Stimulated activated CD8-positive, alpha-beta memory T cell treated with anti-CD3 and anti-CD28 coated beads, Interleukin-4, amount 100 ng/mL, for 1 hour (primary cell): ENCODE measurements at places on chromosomes 5 and 9.

- no peak for DNase-seq
Measured at GRCh38 chr9:98164912-98165311, 27.5 kb downstream of the CORO2A start.

- no peak for DNase-seq
Measured at GRCh38 chr5:2532809-2533208, 218.7 kb downstream of the IRX2 start.

- DNase-seq = no peak
Measured at GRCh38 chr5:96933764-96934707, 1.8 kb upstream of the LNPEP start.

DNA sequence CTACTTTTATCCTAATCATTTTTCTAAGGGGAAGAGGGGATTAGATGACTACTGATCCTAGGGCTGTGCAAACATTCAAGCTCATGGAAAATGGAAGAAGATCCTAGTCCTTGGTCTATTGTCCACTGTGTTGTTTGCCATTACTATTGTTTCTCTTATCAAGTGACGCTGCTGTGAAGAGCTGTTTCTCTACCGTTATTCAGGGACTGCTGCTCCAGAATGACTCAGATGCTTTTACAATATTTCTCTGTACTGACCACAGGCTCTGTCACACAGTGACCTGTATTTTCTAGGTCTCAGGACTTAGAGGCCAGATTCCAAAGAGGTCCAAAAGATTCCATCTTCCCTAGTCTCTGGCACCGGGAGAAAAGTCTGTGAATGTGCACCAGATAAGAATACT is 159.5 kb upstream of the CHD1 start:
- no peak for DNase-seq

DNA sequence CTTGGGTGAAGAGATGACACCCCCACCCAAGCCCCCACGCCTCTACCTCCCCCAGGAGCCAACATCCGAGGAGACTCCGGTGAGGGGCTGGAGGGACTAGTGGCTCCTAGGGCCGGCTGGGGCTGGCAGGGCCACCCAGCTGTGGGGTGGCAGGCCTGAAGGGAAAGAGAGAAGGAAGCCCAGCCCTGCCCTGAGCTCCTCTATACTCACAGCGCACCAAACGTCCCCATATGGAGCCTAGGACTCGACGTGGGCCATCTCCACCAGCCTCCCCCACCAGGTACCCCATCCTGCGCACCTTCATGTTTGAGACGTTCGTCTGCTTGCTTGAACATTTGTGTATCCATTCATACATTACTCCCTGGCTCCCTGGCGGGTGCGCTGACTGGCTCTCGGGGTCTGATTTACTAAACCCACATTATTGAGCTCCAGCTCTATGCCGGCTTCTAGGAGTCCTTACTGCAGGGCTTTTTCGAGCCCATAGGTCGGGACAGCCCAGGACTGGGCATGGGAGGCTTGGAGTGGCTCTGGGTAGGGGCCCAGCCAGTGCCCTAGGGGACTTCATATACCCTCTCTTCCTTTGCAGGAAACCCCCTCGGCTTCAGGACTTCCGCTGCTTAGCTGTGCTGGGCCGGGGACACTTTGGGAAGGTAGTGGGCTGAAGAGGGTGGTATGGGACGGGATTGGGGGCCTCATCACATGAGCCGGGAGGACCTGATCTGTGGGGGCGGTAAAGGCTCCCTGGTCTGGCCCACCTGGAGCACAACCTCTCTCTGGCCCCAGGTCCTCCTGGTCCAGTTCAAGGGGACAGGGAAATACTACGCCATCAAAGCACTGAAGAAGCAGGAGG is 9.1 kb downstream of the ZDHHC12 start:
- no peak for DNase-seq

GRCh38 chr9:34898846-34899245 is 59.2 kb upstream of the PHF24 start:
- no peak for DNase-seq

DNA sequence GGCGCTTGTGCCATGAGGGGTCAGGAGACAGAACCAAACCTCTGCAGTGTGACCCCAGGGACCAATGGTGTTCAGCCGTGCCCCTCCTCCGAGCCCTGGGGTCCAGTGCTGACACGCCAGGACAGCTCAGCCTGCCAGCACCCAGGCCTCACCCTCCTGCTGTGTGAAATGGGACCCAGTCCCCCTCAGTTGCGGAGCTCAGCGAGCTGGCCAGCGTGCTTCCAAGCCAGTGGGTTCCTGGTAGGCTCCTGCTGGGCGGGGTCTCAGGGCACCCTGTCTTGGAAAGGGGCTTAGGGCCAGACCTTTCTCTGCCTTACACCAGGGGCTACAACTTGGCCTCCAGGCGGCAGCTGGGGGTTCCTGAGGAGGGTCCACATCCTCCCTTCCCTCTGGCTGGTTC is 4.4 kb downstream of the RNF44 start:
- DNase-seq = no peak

DNA sequence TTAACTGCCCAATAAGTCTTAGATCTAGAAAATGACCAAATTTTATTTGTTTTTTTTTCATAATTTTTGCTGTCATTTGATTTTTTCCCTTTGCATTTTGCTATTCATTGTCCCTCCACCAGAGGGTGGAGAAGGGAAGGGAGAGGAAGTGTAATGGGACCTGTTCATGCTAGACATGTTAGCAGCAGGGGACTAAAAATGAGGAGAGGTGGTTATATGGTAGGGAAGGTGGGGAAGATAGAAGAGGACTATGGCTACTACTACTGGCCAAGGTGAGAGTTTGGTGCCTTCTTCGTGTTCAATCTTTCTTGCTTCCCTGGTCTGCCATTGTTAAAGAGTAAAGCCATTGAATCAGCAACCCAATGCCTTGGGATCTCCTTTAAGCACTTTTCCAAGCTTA is 6.4 kb downstream of the GRIA1 start:
- no peak for DNase-seq

- DNase-seq = no peak
Measured at GRCh38 chr9:27278374-27278773, 18.6 kb downstream of the EQTN start.

DNA sequence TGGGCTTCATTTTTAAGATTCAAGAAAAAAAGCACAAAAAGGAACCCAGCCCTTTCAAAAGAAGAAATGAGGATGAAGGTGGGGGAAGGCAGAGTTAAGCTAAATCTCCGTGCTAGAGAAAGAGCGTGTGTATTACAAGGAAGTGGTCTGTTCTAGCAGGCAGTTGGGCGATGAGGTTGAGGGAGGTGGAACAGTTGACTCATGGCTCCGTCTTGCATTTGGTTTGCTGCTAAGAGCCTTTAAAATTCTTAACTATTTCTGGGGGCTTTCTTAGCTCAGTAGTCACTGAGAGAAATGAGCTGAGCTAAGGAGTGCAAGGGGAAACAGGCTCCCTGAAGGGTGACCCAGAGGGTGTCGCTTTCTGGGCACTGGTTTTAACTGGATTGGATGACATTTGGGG is 117.4 kb downstream of the GCNT1 start:
- DNase-seq = peak; percentile 41

GRCh38 chr9:93598647-93599241 is 22.4 kb downstream of the PHF2 start:
- no peak for DNase-seq

GRCh38 chr9:503326-503725 is 288.7 kb downstream of the DOCK8 start:
- no peak for DNase-seq

GRCh38 chr9:34648673-34649072 is 2.2 kb downstream of the GALT start:
- no peak for DNase-seq

DNA sequence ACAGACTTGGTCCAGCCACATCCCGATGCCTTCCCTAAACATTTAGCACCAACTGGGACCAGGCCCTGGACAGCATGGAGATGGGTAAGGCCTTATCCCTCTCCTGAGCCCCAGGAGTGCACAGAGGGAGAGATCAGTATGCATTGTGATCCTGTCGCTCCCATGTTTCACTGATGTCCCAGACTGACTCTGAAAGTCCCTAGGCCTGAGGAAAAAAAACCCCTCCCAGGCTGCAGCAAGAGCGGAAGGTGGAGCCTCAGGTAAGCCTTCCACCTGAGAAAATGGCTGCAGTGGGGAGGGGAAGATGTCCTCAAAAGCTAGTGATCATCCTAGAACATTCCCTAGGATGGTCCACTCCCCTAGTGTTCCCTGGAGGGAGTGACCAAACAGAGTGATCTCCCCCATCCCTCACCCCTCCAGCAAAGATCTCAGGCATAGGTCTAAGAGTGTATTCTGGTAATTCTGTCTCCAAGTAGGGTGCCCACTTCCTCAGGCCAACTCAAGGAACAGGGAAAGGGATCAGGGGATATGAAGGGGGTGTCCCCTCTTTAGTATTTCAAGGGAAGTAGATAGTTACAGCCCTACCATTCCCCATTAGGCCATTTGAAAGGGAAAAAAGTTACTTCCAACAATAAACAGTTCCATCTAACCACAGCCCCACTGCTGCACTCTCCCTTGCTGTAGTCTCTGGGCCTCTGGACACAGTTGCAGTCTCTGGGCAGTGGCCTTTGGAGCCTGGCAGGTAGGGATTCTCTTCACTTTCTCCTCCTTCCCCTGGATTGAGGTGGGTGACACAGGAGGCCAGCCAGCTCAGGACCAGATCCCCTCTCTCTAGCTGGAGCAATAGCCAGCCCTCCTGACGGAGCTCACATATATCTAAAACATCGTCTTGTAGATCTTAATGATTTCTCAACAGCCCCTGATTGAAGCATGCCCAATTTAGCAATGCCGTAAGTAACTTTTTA is 6.8 kb upstream of the CXXC5 start:
- DNase-seq = no peak

GRCh38 chr9:28941856-28942255 is 1368.6 kb upstream of the C9orf72 start:
- DNase-seq = no peak

DNA sequence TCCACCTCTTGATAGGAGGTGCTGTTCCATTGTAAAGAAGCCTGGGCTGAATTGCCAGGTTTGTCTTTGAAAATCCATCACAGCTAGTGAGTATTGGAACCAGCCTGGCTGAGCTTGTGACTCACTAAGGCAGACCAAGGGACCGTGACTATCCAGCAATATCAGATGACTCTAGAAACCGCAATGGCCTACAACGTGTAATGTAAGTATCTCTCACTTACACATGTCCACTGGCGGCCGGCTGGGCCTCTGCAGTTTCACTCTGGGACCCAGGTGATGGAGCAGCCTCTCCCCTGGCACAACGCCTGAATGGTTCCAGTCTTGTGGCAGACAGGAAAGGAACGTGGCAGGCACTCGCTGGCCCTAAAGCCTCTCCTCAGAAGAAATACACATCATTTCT is 3.1 kb upstream of the HRH2 start:
- no peak for DNase-seq

GRCh38 chr5:154850255-154851062 is at the start of gene FAXDC2:
Gene FAXDC2 (minus strand): TSS chr5:154850603. CDS start chr5:154838178, 12,425 bp downstream.
- DNase-seq = no peak

GRCh38 chr5:122114501-122114900 is 14.8 kb upstream of the ZNF474 start:
- DNase-seq = no peak

- DNase-seq = no peak
Measured at GRCh38 chr9:33988219-33988890, 60.3 kb downstream of the UBAP2 start.

DNA sequence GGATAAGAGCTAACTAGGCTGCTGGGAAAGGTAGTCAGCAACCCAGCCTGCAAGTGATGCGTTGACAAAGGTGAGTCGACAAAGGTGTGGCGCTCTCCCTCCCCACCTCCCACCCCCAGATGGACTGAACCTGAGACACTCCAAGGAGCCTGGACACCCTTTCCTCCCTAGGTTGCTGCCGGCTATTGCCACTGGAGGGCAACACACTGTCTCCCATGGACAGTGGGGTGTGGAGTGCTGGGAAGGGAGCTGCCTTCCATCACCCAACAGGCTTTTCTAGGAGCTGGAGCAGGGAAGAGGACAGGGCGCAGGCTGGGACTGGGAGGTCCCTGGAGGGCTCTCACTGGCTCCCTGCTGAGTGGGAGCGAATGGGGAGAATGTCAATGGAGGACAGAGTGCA is 75.4 kb upstream of the ARAP3 start:
- no peak for DNase-seq

- no peak for DNase-seq
Measured at GRCh38 chr9:124761710-124762109, 9.4 kb downstream of the NR6A1 start.

DNA sequence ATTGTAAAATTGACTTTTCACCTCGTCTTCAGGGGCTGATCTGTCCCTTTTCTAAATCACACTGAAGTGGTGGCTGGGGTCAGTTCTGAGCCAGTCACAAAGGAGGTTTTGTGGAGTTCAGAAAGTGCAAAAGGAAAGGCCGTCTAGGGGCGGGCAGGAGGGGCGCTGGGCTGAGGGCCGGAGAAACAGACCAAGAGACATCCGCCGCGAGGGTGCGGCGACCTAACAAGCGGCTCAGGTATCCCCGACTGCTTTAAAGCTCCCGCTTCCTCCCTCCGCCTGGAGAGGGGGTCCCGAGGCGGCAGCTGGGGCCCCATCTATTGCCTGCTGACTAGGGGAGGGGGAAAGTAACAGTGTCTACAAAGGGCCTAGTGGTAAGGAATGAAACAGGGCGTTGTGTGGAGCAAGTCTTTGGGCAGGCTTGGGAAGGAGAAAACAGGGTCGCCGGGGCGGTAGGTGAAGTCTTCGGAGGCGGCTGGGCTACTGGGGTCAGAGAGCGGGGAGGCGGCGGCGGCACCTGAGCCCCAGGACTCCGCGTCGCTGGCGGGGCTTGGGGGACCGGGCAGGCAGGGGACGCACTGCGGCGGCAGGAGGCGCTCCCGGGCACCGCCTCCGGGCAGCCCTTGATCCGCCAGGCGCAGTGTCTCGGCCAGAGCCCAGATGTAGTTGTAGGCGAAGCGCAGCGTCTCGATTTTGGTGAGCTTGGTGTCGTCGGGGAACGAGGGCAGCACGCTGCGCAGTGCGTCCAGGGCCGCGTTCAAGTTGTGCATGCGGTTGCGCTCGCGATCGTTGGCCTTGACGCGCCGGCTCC is 950 bp downstream of the NEUROG1 start:
- no peak for DNase-seq

DNA sequence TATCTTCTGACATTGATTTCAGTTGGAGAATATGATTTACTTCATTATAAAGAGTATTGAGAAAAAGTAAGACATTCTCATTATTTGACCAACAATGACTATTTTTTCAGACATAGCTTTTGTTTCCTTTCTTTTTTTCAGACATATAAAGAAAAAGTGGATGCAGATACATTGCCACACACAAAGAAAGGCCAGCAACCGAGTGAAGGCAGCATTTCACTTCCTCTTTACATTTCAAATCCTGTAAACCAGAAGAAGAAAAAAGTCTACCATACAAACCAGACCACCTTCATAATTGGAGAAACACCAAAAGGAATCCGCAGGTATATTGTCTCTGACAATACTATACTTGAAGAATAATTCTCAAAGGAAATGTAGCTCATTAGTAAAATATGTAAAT is 128.9 kb downstream of the ERCC6L2 start:
- no peak for DNase-seq
